Anterior cingulate cortex (tissue), 58 donors: ENCODE measurements at places on chromosomes 2 and 18.
A peak's percentile ranks its signal among the peaks of the same experiment; 100 is the strongest.

GRCh38 chr2:77121518-77121917 is 400.7 kb downstream of the LRRTM4 start:
- no peak for DNase-seq

DNA sequence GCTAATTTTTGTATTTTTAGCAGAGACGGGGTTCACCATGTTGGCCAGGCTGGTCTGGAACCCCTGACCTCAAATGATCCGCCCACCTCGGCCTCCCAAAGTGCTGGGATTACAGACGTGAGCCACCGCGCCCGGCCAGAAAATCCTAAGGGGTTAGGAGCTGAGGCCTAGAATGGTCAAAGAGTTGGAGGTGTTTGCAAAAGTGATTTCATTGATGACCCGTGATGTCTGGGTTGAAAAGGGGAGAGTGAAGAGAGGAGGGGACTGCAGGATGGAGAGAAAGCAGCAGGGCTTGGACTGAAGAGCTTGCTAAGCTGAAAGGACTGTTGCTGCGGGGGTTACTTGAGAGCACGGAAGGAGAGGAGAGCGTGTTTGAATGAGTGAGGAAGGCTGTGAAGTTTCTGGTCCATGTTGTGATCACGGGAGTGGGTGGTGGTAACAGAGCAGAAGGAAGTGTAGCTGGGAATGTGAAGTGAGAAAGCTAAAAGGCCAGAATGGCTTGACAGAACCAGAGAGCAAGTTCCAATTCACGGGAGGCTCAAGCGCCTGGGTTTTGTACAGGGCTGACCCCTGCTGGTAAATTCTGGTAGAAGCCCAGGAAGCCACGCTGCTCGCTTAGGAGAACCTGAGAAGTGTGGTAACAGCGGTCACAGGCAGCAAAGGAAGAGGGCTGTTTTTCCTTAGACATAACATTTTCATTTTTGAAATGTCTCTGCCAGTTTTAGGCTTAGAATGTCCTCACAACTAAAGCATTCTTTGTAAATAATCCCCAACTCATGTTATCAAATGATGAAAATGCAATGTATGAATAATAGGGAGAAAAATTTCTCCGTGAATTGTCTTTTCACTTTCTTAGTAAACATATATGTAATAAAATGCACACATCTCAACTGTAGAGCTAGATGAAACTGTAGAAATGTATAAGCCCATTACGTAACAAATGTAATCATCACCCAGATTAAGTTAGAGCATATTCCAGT is 40.5 kb upstream of the ACTR2 start:
- peak; percentile 84 for DNase-seq

DNA sequence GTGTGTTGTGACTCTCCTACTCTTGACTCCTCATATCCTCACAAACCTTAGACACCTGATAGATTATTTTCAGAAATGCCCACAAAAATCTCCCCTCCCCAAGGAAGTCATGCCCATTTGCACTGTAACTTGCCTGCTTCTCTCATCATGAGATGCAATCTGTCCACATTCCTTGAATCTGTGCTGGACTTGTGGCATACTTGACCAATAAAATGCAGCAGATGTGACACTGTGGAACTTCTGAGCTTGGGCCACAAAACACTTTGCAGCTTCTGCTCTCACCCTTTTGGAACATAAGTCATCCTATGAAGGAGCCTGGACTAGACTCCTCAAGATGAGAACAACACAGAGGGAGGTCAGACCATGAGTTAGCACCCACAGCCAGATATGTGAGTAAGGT is 4.4 kb upstream of the PID1 start:
- DNase-seq: no peak

DNA sequence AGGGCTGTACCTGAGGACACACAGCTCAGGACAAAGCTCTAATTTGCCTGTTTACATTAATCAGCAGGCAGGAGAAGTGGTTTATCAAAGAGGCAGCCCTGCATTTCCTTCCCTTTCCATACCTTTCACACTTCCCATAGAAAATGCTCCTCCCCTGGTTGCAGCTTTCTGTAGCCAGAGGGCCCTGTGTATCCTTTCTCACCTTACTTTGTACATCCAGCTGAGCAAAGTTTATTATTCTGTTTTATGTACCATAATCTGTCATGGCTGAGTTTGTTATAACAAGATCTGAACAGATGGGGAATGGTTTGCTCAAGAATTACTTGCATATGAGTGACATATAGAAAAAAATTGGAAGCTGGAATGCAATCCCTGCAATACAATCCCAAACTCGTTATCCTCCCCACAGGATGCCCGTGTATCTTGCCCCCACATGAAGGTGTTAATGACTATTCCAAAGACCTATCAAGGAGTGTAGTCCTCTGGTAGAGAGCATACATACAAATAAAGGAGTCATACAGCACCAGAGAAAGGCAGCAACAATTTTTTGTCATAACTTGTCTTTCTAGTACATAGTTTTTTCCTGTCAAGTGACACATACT is 1025.8 kb upstream of the KLHL29 start:
- no peak for DNase-seq

DNA sequence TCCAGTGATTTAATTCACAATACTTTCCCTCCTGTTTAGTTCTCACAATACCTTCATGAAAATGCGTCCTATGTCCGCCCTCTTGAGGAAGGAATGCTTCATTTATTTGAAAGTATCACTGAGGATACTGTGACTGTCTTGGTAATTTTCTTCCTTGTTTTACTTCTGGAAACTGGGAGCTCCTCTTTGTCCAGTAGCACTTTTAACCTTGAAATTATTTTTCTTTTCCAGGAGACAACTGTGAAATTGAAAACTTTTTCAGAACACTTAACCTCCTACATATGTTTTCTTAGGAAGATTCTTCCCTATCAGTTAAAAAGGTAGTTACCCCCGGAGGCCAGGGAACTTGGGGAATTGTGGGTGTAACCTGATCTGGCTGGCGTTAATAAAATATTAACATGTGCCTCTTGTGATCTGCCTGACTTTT is 58.9 kb upstream of the STON1 start:
- DNase-seq: no peak

- DNase-seq: no peak
Observed at GRCh38 chr18:13179566-13180113, 38.9 kb upstream of the LDLRAD4 start.

DNA sequence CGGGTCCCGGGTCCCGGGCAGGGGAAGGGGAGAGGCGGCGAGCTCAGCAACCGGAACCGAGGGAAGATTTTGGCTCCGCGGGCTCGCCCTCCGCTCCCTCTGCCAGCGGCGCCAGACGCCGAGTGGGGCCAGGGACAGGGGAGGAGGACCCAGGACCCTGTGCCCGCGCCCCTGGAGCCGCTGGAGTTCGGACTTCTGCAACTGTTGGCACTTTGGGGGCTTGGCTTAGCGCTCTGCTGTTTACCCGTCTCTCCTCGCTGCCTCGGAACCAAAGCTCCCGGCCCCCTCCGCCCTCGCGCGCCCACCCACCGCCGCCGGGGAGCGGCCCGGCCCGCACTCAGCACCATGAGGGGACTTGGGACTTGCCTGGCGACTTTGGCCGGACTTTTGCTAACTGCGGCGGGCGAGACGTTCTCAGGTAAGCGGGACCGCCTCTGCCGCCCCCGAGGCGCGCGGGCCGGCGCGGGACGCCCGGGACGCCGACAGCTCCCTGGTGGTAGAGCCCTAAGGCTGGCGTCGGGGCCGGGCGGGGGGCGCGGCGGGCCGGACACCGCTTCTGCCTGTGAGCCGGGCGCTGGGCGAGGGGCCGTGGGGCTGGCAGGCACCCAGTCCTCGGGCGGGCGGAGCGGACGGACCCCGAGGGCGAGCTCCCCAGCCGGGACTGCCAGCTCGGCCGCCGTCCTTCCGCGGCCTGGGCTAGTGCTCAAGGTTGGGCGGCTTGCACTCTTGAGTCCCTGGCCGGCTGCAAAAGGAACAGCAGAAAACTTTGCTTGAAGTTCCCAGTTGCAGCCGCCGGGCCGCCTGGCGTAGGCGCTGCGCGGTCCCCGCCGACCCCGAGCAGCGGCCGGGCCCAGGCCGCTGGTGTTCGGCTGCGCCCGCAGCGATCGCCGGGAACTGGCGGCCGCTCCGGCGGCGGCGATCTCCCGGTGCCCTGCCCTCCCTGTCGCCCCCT is 634 bp downstream of the PTPRM start:
- DNase-seq: no peak

- DNase-seq: no peak
Observed at GRCh38 chr18:22168360-22168921, 948 bp upstream of the GATA6 start.

GRCh38 chr2:238449909-238450417 is 23.2 kb downstream of the ASB1 start:
- no peak for DNase-seq

DNA sequence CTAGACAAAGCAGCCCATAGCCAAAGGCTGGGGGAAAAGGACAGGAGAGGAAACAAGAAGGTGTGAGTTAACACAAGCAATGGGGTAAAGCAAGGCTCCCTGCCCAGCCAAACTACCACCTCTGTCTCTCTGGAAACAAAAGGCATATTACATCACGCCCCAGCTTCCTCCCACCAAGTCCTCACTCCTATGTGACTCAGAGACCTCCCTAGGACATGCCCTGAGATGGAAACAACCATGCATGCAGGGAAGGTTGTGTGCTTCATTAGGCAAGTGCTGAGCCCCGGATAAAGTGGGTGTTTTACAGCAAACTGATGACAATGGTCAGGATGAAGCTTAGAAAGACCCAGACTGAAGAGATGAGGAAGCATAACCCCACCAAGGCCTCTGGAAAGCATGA is 9.0 kb upstream of the ATRAID start:
- no peak for DNase-seq

DNA sequence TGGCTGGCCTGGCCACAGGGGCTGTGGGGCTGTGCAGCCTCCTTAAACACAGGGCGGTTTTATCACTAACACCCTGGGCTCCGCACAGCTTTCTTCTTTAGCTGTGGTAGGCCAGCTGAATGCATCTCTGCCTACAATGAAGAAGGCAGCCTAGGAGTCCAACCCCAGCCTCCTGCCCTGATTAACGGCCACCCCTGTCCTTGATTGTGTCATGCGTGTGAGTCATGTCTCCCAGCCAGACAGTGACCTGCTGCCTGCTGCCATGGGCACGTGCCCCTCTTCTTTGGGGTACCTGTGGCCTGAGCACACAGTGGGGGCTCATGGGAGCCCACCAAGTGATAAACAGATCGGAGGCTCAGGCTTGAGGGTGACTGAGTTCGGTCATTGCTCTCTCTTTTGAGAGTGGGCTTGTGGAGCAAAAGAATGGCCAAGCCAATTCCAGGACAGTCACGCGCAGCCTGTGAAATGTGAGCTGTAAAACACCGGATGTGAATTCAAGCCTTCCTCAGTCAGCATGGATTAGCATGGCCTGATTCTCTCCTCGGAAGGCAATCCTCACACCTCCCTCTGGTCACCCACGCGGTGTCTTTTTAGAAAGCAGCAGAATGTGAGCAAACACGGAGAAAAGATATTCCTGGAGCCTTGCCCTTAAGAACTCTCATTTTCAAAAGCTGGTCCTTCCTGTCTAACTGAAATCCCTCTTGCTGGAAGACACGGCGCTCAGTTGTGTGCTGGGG is 144.1 kb downstream of the CELF4 start:
- DNase-seq: no peak

- DNase-seq: no peak
Observed at GRCh38 chr2:170715062-170715931, at the start of gene SP5. Gene SP5 (plus strand): TSS chr2:170715337. CDS start chr2:170715513, 176 bp downstream.

GRCh38 chr2:3178578-3179031 is 199.0 kb downstream of the EIPR1 start:
- no peak for DNase-seq

DNA sequence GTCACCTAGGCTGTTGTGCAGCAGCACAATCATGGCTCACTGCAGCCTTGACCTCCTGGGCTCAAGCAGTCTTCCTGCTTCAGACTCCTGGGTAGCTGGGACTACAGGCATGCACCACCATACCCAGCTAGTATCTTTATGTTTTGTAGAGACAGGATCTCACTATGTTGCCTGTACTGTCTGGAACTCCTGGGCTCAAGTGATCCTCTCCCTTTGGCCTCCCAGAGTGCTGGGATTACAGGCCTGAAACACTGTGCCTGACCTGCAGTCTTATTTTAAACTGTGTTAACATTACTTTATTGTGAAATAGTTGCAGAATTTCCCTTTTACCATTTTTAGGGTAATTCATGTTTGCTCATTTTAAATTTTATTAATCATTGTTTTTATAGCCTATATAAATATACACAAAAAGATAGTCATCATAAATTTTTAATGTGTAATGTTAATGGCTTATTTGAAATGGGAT is 24.6 kb downstream of the EML4 start:
- no peak for DNase-seq

- DNase-seq: no peak
Observed at GRCh38 chr2:85865539-85866164, 23.1 kb downstream of the ST3GAL5 start.
